ENCODE measurements at places on chromosomes 6 and 20.
A peak's percentile ranks its signal among the peaks of the same experiment; 100 is the strongest.

DNA sequence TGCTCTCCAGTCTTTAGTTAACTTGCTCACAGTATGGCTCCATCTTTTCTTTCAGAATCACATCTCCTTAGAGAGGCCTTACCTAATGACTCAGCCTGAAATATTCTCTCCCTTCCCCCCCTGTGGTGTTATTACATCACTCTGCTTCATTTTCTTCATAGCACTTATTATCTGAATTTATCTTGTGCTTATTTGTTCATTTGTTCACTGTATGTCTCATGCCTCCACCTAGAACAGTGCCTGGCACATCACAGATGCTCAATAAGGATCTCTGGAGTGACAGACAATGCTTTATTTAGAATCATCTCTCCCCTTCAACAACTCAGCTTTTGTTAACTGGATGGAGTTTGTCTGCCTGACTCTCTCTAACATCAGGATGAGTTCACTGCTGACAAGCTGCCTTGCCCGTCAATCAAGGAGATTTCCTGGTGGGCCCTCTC is 96.6 kb upstream of the MAN1A1 start:
- peak; percentile 84 for DNase-seq

- DNase-seq, result no peak
Observed at GRCh38 chr6:52644253-52644652, 26.7 kb upstream of the TMEM14A start.

DNA sequence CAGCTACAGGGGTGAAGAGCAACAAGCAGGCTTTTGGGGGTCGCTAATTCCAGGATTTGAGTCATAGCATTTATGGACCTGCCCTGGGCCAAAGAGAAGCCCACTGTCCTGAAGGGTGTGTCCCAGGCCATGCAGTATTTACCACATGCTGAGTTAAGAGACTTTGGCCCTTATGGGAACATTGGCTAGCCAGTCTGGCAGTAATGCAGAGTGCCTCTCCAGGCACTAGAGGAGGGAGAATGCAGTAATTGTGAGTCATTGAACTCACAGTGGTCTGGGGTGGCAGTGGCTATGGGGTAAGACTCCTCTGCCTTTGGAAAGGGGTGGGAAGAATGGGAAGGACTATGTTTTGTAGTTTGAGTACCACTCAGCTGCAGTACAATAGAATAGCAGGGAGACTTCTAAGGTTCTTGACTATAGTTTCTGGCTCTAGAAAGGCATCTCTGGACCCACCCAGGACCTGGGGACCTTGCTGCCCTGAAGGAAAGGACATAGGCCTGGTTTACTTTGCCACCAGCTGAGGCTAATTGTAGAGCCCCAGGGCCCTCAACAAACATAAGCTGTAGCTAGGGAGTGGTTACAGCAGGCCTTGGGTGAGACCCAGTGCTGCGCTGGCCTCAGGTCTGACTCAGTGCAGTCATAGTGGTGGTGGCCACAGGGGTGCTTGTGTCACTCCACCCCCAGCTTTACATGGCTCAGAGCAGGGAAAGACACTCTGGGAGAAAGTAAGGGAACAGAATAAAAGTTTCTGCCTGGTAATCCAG is 520.9 kb downstream of the HTR1B start:
- no peak for DNase-seq

- DNase-seq, result no peak
Observed at GRCh38 chr6:160300076-160300695, 41.6 kb upstream of the SLC22A2 start.

DNA sequence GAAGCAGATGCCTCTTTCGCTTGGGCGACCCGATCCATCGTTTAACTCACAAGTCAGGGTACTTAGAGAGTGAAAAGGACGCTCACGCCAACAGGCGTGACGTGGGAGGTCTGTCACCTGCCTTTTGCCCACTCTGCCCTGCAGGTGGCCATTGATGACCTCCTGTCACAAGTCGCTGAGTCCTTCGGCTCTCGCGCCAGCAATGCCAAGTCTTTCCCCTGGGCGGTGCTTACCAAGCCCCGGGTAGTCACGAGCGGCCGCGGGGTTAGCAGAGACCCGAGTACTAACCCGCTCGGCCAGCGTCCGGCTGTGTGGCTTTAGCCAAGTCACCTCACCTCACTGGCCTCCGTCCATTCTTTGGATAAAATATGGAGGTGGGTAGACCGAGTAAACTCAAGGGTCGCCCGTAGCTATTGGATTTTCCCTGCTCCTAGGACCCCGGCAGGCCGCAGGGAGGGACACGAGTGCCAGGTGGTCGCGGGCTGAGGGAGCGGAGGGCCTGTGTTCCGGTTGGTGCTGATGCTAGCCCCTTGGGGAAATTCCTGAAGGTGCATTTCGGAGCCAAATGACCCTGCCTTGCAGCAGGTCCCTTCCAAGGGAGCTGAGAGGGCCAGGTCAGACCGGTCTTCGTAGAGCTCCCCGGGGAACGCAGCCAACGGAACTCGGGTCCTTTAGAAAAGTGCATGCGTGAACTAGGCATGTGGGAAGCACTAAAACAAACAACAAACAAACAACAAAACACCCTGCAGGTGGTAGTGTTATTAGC is 668 bp downstream of the PKIB start:
- DNase-seq, result peak; percentile 2

DNA sequence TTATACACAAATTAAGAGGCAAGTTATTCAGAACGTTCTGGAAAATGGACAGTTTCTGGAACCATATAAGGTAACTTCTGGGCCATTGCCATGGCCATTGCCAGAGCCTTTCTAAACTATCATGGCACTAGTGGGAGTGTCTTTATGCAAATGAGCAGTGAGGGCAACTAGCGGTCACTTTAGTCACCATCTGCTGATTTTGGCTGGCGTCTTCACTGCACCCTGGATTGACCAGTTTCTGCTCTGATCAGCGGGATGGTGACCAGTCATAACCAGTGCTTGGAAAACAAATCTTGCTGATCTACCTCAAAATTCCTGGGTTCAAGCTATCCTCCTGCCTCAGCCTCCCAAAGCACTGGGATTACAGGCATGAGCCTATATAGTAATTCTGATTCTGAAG is 7.3 kb upstream of the SNTA1 start:
- DNase-seq, result no peak

GRCh38 chr6:41966214-41966920 is 24.8 kb upstream of the CCND3 start:
- DNase-seq, result no peak

GRCh38 chr20:51276296-51276695 is 253.4 kb upstream of the KCNG1 start:
- DNase-seq, result no peak

DNA sequence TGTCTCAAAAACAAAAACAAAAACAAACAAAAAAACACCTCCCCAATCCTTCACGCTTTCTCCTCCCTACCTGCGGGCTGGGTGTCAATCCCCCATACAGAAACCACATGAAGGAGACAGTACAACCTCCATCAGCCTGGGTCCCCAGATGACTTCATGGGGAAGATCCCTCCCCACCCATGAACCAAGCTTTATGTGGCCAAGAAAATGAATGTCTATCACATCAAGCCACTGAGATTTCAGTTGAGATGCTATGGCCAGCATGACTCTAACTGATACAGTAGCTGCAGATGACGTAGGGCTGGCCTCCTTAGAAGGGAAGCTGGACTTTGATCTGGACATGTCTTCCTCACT is 21.2 kb upstream of the BNIP5 start:
- DNase-seq, result no peak

DNA sequence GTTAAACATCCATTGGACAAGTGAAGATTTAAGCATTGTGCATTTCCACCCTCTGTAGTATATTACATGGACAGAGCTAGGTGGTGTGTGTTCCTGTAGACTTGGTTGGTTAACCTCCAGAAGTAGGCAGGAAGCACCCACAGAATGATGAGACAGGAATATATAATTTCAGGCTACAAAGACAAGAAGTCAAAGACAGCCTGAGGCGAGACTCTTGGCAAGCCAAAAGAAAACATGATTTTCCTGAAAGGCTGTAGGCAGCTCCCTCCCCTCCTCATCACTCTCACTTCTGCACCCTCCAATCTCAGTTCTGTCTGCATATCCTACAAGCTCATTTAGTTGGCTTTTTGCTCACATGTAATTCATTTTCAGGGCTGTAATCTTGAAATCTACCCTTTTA is 110.0 kb upstream of the SLC35B3 start:
- no peak for DNase-seq

- peak; percentile 97 for DNase-seq
Observed at GRCh38 chr20:54123587-54124180, 50.1 kb downstream of the CYP24A1 start.

DNA sequence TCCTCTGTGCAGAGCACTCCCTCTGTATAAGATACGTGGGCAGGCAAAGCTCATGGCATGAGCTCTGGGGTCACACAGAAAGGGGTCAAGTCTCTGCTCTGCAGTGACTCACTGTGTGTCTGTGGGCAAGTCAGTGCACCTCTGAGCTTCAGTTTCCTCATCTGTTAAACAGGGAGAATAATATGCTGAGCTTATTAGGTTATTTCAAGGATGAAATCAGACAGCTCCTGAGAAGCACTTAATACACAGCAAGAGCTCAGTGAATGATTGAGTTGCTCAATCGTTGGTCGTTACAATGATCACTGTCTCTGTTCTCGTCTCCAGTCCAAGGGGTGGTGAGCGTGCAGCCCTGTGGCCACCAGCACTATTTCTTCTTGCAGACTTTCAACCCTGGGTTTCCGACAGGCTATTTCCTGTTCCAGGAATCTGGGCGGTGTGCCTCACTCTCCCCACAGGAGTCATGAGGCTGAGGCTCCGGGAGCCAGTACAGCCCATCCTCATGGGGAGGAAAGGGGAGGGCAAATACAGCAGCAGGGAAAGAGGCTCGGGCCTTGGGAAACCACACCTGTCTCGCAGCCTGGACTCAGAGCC is 28.9 kb downstream of the KIAA1755 start:
- DNase-seq, result peak; percentile 38

- no peak for DNase-seq
Observed at GRCh38 chr6:13834790-13835189, 20.4 kb upstream of the MCUR1 start.

DNA sequence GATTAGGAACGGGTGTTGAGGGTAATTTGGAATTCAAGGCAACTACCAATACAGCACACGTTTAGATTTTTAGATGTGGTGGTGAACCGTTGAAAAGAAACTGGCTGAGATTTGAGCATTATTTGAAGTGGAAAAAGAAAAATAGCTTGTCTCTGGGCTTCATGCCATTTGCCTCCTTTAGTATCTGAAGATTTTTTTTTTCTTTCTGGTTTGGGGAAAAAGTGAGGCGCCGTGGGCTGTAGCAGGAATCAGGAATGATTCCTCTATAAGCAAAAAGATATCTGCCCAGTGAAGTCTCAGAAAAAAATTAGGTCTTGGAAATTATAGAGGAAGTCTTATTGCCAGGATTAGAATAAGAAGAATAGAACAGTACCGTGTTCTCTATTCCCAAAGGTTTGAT is 88.5 kb downstream of the RPS12 start:
- no peak for DNase-seq

- no peak for DNase-seq
Observed at GRCh38 chr20:47309806-47310426, 46.6 kb downstream of the ZMYND8 start.

DNA sequence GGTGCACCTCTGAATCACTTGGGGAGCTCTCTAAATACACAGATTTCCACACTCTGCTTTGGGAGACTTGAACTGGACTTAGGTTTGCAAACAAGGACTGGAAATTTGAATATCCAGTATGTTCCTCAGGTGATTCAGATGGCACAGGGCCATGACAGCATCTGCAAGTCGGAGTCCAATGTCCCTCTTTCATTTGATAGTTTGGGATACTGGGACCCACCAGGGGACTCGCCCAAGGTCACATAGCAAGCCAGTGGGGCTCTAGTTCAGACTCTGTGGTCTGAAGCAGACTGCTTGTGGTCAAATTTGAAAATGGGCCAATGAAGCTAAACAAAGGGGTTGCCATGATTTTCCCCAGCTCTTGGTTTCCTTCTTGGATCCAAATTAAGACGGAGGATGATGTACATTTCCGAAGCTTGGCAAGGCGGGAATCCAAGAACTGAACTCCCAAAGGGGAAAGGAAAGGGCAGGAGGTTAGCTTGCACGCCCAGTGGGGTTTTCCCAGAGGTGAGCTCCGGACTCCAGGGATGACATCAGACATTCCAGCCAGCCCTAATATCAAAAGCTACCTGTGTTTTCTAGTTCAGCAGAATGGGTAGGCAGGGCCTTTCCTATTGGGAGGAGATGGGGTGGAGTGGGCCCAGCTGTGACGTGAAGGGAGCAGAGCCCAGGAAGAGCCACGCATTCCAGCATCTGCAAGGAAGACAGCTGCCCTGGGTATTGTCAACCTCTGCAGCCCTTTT is 3.4 kb upstream of the SYS1 start:
- peak; percentile 62 for DNase-seq

- DNase-seq, result peak; percentile 85
Observed at GRCh38 chr20:24837781-24838450, 111.2 kb upstream of the CST7 start.

DNA sequence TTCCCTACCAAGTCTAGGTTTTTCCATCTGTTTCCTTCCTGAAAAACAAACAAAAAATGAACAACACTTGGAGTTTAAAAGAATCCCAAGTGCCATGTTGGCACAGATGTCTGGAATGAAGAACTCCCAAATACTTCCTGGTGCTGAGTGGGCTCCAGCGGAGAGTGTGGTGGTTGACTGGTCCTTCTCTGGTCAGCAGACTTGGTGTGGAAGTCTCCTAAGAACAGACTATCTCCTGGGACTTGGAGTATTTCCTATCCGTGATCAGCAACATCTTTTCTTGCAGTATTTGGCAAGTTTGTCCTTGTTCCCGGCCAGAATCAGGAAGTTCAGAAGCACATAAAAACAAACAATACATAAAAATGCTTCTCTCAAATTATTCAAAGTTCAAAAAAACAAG is 154.1 kb downstream of the MTFR2 start:
- no peak for DNase-seq

DNA sequence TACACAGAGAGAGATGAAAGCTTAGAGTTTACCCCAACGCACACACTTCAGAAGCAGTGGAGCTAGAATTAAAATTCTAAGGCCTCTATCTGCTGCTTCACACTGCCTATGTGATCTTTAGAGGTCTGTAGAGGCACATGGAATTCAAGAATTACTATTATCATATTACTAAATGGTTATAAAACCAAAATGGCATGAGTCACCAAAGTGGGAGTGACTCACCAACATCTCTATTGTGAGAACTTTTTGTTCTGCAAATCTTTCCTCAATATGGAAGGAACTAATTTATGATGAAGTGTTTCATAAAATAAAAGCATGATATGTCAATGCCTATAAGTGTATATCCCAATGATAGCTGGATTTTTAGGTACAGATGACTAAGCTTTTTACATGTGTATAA is 28.5 kb upstream of the TMEM244 start:
- peak; percentile 88 for DNase-seq

GRCh38 chr6:17220040-17220910 is 60.9 kb upstream of the RBM24 start:
- no peak for DNase-seq

- DNase-seq, result no peak
Observed at GRCh38 chr6:69668916-69669315, 127.9 kb downstream of the LMBRD1 start.

- DNase-seq, result no peak
Observed at GRCh38 chr6:32436995-32437836, 2.5 kb upstream of the HLA-DRA start.

- no peak for DNase-seq
Observed at GRCh38 chr6:76764057-76764456, 691.6 kb upstream of the IMPG1 start.

Measured in fibroblast of skin of right biceps (primary cell).